ENCODE measurements at places on chromosomes 16 and 17. TPM values are rescaled to one million over a fixed set of nuclear protein-coding genes. Genes with fewer than 3 reads are reported as not detected.

ZNF750 gene
- not detected for total RNA-seq

DNA sequence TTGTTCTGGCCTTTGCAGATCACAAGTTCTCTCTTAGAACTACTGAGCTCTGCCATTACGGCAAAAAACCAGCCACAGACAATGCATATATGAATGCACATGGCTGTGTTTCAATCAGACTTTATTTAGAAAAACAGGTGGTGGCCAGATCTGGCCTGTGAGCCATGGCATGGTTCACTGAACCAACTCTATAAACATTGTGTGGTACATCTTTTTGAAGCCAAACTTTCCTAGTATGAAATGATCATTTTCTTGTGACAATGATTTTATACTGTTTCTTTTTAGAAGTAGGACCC is 65.9 kb upstream of the AMZ2 start:
- H3K27me3 ChIP-seq, result no peaks in the 10 kb centered on the region
- no peak overlapping the region for H3K27ac ChIP-seq
- no peak for DNase-seq
- no peaks in the 10 kb centered on the region for H3K4me1 ChIP-seq

OMG gene
- total RNA-seq, result not detected

DNA sequence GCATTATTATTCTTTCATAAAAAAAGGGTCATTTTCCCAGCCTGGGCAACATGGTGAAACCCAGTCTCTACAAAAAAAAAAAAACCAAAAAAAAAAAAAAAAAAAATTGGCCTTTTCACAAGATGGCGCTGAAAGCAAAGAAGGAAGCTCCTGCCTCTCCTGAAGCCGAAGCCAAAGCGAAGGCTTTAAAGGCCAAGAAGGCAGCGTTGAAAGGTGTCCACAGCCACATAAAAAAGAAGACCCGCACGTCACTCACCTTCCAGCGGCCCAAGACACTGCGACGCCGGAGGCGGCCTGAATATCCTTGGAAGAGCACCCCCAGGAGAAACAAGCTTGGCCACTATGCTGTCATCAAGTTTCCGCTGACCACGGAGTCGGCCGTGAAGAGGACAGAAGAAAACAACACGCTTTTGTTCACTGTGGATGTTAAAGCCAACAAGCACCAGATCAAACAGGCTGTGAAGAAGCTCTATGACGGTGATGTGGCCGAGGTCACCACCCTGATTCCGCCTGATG is 4.9 kb upstream of the PGAP6 start:
- no peak for DNase-seq
- H3K4me1 ChIP-seq, result peaks cover 28% of the 10 kb centered on the region
- no peak overlapping the region for H3K4me3 ChIP-seq
- no peak overlapping the region for H3K27ac ChIP-seq
- no peaks in the 10 kb centered on the region for H3K27me3 ChIP-seq
- no peaks in the 10 kb centered on the region for H3K36me3 ChIP-seq

DNA sequence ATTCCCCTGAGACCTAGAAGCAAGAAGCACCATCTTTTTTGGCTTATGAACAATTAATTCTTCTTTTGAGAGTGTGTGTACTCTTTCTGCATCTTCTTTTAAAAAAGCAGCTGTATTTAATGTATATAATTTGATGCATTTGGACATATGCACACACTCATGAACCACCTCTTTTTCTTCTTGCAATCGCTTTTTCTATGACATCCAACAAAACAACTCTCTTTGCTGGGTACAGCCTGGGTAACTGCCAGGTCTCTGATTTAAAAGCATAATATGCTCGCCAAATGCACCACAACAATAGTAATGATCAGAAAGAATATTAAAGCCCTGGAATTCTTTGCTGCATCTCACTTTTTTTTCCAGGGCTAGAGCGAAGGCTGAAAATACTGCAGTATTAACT is 97.3 kb downstream of the HAPSTR1 start:
- DNase-seq, result no peak
- H3K27ac ChIP-seq, result no peak overlapping the region
- H3K27me3 ChIP-seq, result peaks cover 5% of the 10 kb centered on the region
- no peaks in the 10 kb centered on the region for H3K4me1 ChIP-seq

DNA sequence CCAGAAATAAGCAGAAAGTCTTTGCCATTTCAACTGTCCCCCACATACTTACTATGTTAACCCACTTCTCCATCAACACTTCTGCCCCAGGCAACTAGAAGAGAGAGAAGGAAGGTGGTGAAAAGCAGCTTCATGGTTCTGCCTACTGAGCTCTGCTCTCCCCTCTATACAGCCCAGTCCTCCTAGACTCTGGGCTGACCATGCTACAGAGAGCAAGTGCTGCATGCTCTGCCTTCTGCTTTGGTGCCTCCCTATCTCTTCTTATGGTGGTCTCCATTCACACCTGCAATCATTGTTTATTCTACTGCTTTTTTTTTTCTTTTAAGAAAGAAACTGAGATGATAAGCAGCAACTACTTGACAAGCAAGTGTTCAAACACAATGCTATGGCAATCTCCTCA is 20.3 kb upstream of the CD300E start:
- no peaks in the 10 kb centered on the region for H3K4me1 ChIP-seq
- no peaks in the 10 kb centered on the region for H3K36me3 ChIP-seq
- no peak for DNase-seq
- H3K4me3 ChIP-seq, result no peak overlapping the region

DNA sequence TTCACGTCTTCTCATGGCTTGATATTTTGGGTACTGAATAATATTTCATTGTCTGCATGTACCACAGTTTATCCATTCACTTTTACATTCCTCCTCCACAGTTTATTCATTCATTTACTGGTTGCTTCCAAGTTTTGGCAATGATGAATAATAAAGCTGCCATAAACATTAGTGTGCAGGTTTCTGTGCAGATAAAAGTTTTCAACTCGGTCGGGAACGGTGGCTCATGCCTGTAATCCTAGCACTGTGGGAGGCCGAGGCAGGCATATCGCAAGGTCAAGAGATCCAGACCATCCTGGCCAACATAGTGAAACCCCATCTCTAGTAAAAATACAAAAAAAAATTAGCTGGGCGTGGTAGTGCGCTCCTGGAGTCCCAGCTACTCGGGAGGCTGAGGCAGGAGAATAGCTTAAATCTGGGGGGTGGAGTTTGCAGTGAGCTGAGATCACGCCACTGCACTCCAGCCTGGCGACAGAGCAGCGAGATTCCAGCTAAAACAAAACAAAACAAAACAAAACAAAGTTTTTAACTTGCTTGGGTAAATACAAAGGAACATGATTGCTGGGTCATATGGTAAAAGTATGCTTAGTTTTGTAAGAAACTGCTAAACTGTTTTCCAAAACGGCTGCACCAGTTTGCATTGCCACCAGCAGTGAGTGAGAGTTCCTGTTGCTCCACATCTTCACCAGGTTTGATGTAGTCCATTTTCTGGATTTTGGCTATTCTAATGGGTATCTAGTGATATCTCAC is 89.5 kb downstream of the WWP2 start:
- H3K27ac ChIP-seq, result no peak overlapping the region
- DNase-seq, result no peak
- H3K27me3 ChIP-seq, result no peaks in the 10 kb centered on the region
- peaks cover 22% of the 10 kb centered on the region for H3K4me1 ChIP-seq
- H3K36me3 ChIP-seq, result no peaks in the 10 kb centered on the region

- no peak for DNase-seq
- H3K36me3 ChIP-seq, result no peaks in the 10 kb centered on the region
- H3K27ac ChIP-seq, result no peak overlapping the region
- no peak overlapping the region for H3K4me3 ChIP-seq
Measured at GRCh38 chr16:28090646-28091377, 27.3 kb upstream of the GSG1L start.

PYY gene
- not detected for total RNA-seq

DNA sequence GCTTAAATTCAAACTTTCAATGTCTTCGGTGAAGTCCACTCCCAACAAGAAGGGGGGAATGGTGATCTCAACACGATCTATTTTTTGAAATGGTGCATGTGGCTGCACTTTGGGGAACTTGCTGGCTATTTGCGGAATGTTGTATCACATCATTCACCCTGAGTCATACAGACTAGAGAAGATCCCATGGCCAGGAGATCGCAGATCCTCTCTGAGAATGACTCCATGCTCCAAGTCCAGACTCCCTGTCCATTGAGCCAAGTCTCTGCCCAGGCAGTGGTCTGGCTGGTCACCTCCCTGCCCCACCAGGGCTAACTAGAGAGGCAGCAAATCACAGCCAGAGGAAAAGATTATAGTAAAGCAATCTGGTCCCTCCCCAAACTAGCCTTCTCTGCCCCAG is 120.6 kb downstream of the XYLT1 start:
- peak overlapping the region; percentile 9 for H3K27ac ChIP-seq
- H3K36me3 ChIP-seq, result no peaks in the 10 kb centered on the region
- no peak for DNase-seq
- no peaks in the 10 kb centered on the region for H3K27me3 ChIP-seq

KREMEN2 gene
- total RNA-seq, result 0.37 TPM

KRTAP4-6 gene
- not detected for total RNA-seq

DNA sequence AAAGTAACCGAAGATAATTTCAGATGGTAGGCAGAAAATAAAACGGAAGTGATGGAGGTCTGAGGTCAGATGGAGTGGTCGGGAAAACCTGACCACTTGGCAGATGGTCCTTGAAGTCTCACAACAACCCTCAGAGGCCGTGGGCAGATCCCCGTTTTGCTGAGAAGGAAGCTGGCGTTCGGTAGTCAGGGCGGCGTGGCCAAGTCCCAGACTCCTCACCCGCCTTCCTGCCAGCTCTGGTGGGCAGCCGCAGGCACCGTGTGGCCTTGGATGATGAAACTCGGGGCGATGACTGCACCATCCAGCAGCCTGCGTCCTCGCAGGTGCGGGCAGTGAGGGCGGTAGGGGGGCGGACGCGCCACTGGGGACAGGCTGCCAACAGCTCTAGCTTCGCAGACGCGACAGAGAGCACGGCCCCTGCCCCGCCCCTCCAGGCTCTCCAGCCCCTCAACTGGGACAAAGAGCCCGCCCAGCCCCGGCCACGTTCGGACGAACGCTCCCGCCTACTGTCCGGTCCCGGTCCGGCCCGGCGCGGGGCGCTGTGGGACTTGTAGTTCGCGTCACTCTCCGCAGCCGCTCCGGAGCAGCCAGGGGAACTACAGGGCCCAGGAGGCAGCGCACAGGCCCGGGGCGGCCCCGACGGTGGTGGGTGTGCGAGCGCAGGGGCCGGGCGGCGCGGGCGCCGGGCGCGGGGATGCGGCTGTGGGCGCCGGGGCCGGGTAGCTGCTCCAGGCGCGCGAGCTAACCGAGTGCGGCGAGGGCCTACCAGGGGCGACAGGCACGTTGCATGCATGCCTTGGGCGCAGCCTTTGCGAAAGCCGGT is at the start of gene GPT2:
Gene GPT2 (plus strand): TSS at position 673 of the 823 bp plus-strand sequence. CDS start 354 bp downstream, outside the sequence.
- peak within 1 kb of the TSS; percentile 83 for H3K27ac ChIP-seq
- DNase-seq, result peak; percentile 98
- no peaks in the 10 kb centered on the region for H3K27me3 ChIP-seq
- H3K4me3 ChIP-seq, result peak within 1 kb of the TSS; percentile 78
- peaks cover 58% of the 10 kb centered on the region for H3K4me1 ChIP-seq

GRCh38 chr16:81629896-81630634 is 149.0 kb upstream of the PLCG2 start:
- no peak for DNase-seq
- peaks cover 59% of the 10 kb centered on the region for H3K4me1 ChIP-seq

PIK3R5 gene
- not detected for total RNA-seq

XYLT1 gene
- 9.6 TPM for total RNA-seq

KRTAP4-4 gene
- total RNA-seq, result not detected

DNA sequence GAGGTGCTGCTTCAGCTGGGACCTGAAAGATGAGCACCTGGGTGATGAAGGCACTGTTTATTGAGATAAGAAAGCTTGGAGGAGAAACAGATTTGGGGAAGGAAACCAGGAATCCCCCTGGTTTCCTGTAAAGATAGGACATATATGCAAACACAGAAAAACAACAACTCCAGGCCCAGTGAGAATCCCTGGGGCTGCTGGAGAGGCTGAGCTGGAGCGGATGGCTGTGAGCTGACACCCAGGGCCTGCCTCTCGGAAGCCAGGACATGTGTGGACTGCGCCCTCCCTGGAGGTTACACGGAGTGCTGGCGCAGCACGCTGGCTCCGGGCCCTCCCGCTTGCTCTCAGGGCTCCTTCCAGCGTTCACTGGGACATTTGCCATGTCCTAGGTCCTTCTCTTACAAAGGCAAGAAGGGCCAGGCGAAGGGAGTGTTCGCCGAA is 57.5 kb downstream of the CYB5B start:
- H3K36me3 ChIP-seq, result no peaks in the 10 kb centered on the region
- peaks cover 23% of the 10 kb centered on the region for H3K4me1 ChIP-seq
- peak overlapping the region; percentile 82 for H3K27ac ChIP-seq
- peak overlapping the region; percentile 1 for H3K4me3 ChIP-seq
- peak; percentile 71 for DNase-seq
- H3K27me3 ChIP-seq, result no peaks in the 10 kb centered on the region

GRCh38 chr17:286571-286970 is 66.0 kb downstream of the RPH3AL start:
- DNase-seq, result no peak
- H3K36me3 ChIP-seq, result no peaks in the 10 kb centered on the region
- no peak overlapping the region for H3K27ac ChIP-seq
- H3K4me3 ChIP-seq, result no peak overlapping the region

TP53TG3C gene
- total RNA-seq, result not detected

DNA sequence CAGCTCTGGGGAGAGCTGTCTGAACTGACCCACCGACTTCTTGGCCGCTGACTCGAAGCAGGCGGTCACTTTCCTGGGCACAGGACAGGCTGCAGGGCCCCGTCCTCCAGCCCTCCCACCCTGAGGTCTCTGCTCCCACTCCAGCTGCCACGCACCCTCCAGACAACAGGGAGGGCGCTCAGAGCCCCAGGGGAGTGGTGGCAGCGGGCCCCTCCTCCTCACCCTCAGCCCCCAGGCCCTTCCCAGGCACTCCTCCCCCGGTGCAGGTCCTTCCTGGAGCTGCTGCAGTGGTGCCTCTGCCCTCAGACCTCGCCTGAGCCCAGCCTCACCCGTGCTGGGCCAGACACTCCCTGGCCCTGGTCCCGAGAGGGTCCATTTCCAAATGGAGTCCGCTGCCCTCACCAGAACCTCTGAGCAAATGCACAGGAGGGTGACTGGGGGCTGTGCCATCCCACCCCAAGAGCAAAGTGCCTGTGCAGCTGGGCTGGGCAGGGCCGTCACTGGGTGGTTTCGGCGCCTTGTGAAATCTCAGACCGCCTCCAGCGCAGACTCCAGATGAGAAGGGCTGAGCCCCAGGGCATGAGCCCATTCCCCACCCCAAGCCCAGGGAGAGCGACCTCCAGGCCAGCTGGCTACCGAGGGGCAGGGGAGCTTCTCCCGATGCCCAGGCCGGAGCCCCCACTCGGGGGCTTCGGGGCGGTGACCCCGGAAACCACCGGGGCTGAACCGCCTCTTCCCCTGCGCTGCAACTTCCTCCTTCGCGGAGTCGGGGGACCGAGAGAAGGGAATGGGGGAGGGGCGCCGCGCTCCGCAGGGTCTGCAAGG is 717 bp downstream of the CYBA start:
- no peaks in the 10 kb centered on the region for H3K27me3 ChIP-seq
- DNase-seq, result peak; percentile 71
- H3K27ac ChIP-seq, result peak overlapping the region; percentile 28
- peak overlapping the region; percentile 77 for H3K4me3 ChIP-seq
- peaks cover 44% of the 10 kb centered on the region for H3K4me1 ChIP-seq

GRCh38 chr16:23520500-23520899 is 10.2 kb upstream of the GGA2 start:
- H3K27ac ChIP-seq, result no peak overlapping the region
- peaks cover 60% of the 10 kb centered on the region for H3K36me3 ChIP-seq
- H3K4me1 ChIP-seq, result peaks cover 8% of the 10 kb centered on the region
- H3K4me3 ChIP-seq, result no peak overlapping the region

- no peak for DNase-seq
- H3K4me1 ChIP-seq, result peaks cover 5% of the 10 kb centered on the region
- H3K27ac ChIP-seq, result no peak overlapping the region
- H3K27me3 ChIP-seq, result peaks cover 6% of the 10 kb centered on the region
Measured at GRCh38 chr17:57755480-57756070, 10.5 kb upstream of the CCDC182 start.

SCNN1G gene
- 3.2 TPM for total RNA-seq

ZSWIM7 gene
- total RNA-seq, result 4.5 TPM

Data from stomach (tissue), 19 donors.